Omental fat pad (tissue), 4 donors: ENCODE measurements at places on chromosomes 4 and X. TPM values are rescaled to one million over a fixed set of nuclear protein-coding genes. Genes with fewer than 3 reads are reported as not detected.
A peak's percentile ranks its signal among the peaks of the same experiment; 100 is the strongest.

- DNase-seq = peak; percentile 90
Observed at GRCh38 chr4:186587416-186588018, 32.1 kb upstream of the MTNR1A start.

DNA sequence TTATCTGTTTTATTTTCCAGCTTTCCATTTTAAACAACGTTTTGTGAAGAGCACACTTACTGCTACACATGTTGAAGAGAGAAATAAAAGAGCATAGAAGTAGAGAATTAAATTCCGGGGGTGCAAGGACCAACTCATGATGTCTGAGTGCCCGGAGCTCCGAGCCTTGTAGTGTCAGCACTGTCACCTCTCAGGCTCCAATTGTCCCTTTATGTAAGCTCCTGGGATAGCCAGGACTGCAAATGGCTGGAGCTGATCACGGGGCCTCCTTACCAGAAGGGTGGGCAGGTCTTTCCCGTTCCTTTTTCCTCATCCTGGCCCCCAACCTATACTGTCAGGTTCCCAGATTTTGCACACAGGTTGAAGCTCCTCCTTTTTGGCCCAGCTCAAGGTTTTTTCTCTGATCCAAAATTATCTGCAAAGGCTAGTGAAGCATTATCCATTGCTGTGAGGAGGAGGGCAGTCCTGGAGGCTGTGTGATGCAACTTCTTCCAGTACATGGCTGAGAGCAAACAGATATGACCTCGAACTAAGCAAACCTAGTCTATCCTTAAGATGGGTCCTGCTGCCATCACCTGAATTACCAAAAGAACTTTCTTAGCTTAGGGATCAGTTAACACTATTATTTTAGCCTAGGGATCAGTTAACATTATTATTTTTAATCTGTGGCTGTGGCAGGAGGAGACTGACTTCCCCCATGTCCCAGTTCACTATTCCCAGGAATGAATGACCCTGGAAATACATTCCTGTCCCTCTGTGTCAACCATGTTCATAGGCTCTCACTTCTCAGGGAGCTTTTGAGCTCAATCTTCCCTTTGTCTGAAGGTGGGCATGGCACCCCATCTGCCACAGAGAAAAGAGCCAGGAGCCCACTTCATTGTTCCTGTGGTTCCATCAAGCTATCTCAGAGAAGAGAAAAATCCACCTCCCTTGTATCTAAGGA is at the start of gene FGG:
FGG (minus strand) TSS at position 185 of the 943 bp plus-strand sequence; CDS start at position 138, 47 bp downstream.
- DNase-seq = no peak

DNA sequence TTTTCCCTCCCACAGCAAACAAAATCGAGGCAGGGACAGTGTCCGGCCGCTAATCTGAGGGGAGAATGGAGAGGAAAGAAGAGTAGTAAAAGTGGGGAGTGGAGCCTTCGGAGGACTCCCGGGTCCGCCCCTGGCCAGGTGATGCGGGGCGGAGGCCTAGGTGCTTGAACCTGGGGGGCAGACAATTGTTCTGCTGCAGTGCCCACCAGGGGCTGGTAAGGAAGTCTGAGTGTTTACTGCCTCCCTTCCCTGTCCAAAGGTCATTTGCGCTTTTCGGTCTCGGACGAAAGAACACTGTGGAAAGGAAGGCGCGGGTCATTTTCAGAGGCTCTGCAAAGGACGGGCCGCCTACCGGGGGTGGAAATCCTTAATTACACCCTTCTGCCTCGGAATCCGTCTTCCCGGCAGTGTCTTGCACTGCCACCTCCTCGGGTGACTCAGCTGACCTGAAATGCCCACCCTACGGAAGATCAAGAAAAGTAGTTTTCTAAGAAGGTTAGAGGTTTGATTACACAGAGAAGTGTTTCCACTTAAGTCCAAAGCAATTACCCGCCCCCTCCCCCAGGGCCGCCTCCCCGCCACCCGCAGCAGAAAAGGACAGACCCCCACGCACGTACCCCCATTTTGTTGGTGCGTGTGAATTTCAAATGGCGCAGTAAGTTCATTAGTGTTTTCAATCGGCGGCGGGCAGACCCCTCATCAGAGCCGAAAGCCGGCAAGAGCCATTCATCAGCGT is 99.9 kb upstream of the TENM3 start:
- no peak for DNase-seq

The CDX4 gene
- total RNA-seq = not detected

The ADAM29 gene
- not detected for total RNA-seq

The GRIA3 gene
- total RNA-seq = 0.74 TPM
